Left ventricle myocardium inferior (tissue), 1 donor: ENCODE measurements at places on chromosomes 12 and 14. TPM values are rescaled to one million over a fixed set of nuclear protein-coding genes. Genes with fewer than 3 reads are reported as not detected.
A peak's percentile ranks its signal among the peaks of the same experiment; 100 is the strongest.

Gene CD4
- total RNA-seq = 7.4 TPM

Gene SLC10A1
- not detected for total RNA-seq

Gene KRT73
- total RNA-seq = not detected

DNA sequence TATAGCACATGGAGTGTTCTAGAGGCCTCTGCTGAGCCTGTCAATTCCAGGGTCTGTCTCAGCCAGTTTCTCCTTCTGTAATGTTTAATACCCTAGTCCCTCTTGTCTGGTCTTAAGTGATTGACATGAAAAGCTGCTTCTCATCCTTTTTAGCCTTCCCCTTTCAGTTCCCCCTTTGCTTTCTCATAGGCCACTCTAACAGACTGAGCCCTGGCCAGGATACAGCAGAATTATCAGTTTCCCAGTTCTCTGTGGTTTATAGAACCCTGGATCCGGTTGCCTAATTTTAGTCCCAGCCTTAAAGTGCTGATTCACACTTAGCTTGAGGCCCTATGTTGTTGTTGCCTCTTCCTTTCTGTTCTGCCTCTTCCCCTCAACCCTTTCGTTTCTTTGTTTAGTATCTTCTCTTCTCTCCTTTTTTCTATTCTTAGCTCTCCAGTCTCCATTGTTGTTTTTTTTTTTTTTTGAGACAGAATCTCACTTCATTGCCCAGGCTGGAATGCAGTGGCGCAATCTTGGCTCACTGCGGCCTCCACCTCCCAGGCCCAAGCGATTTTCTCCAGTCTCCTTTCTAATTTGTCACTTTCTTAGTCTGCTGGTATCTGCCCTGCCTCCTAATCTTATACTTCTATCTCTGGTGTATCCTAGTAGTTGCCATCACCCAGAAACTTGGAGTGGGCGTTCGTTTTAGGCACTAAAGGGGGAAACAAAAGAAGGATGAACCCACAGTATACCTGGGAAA is 2.9 kb upstream of the BIN2 start:
- H3K36me3 ChIP-seq = no peaks in the 10 kb centered on the region
- DNase-seq = no peak
- no peak overlapping the region for H3K4me3 ChIP-seq
- H3K27ac ChIP-seq = no peak overlapping the region
- H3K4me1 ChIP-seq = no peaks in the 10 kb centered on the region

GRCh38 chr12:24879644-24880043 is 69.3 kb downstream of the BCAT1 start:
- H3K27ac ChIP-seq = no peak overlapping the region
- no peak overlapping the region for H3K4me3 ChIP-seq
- no peak for DNase-seq
- H3K36me3 ChIP-seq = no peaks in the 10 kb centered on the region
- no peaks in the 10 kb centered on the region for H3K27me3 ChIP-seq

DNA sequence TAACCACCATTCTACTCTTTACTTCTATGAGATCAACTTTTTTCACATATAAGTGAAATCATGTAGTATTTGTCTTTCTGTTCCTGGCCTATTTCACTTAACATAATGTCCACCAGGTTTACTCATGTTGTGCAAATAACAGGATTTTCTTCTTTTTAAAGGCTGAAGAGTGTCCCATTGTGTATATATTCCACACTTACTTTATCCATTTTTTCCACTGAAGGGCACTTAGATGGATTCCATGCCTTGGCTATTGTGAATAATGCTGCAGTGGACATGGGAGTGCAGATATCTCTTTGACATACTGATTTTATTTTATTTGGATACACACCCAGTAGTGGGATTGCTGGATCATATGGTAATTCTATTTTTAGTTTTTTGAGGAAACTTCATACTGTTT is 181.1 kb upstream of the HMGA2 start:
- no peak for DNase-seq
- H3K4me1 ChIP-seq = no peaks in the 10 kb centered on the region
- no peak overlapping the region for H3K4me3 ChIP-seq
- H3K27ac ChIP-seq = no peak overlapping the region
- H3K27me3 ChIP-seq = peaks cover 38% of the 10 kb centered on the region

DNA sequence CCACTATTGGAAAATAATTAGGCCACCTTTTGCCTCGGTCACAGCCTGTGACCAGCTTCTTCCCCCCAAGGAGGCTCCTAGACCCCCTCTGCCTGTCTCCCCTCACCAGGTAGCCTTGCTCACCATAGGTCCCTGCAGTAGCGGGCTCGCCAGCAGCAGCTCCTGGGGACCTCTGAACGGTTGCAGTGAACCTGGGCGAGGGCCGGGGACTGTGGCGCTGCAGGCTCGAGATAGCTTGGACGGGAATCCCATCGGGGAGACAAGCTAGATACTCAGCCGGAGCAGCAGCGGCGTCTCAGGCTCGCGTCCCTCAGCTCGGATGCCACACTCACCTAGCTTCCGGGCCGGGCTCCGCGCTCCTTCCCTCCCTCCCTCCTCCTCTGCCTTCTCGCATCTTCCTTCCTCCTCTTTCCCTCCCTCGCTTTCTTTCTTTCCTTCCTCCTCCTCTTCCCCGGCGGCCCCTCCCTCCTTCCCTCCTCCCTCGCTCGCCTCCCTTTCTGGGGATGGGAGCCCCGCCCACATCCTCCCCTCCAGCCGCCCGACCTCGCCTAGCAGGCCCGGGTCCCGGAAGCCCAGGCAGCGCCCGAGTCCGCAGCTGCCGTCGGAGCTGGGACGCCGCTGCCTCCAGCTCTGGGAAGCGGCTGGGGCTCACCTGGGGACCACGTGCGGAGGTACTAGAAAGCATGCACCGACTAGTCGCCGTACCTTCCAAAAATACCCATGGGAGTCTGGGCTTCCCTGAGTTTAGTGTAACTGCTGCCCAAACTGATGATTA is at the start of gene BMP4:
TSS of gene BMP4 (minus strand) at position 399 of the 775 bp plus-strand sequence. CDS start 4,603 bp downstream, outside the sequence.
- H3K4me1 ChIP-seq = peaks cover 56% of the 10 kb centered on the region
- peak within 1 kb of the TSS; percentile 84 for H3K4me3 ChIP-seq
- peak within 1 kb of the TSS; percentile 95 for H3K27ac ChIP-seq

GRCh38 chr14:39339003-39339402 is 93.2 kb downstream of the FBXO33 start:
- no peak overlapping the region for H3K4me3 ChIP-seq
- no peaks in the 10 kb centered on the region for H3K4me1 ChIP-seq
- DNase-seq = no peak
- no peaks in the 10 kb centered on the region for H3K27me3 ChIP-seq
- H3K36me3 ChIP-seq = peaks cover 52% of the 10 kb centered on the region
- no peak overlapping the region for H3K27ac ChIP-seq

DNA sequence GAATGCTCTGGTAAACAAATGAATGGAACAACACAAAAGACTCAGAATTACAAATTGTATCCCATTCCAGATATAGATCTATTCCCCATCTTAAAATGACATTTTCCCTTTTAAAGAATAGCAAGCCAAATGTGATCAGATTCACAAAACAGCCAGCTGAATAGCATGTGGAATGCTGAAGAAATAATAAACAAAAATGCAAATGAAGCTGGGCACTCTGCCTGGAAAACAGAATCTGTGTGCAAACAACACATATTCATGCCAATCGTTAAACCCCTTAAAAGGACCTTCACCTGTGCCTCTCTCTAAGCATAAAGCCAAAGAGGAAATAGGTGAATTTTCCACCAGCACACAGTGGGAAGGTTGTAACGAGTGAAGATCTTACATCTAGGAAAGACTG is 67.9 kb upstream of the PDZRN4 start:
- no peak overlapping the region for H3K27ac ChIP-seq
- no peaks in the 10 kb centered on the region for H3K4me1 ChIP-seq
- no peaks in the 10 kb centered on the region for H3K36me3 ChIP-seq
- H3K4me3 ChIP-seq = no peak overlapping the region

DNA sequence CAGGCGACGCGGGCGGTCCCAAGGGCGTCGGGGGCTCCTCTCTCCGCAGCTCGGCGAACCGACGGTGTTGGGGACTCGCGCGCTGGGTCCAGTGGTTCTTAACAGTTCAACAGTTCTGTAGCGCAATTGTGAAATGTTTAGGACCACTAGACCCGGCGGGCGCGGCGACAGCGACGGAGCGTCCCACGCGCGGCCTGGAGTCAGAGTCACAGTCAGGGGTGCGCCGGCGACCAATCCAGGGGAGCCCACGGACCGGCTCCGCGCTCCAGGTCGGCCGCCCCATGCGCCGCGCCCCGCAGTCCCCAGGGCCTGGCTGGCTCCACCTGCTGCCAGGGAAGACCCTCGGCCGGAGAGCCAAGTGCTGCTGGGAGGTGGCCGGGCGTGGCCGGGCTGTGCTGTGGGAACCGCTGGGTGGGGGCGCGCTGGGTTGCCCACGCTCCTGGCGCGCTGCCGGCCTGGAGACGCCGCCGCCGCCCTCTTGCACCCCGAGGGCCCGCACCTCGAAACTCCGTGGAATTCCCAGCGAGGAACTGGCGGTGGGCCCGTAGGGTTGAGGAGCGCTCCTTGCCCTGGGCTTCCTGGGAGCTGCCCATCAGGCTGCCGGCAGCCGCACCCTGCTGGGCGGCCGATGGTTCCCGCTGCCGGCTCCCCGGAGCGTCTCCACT is 20.9 kb upstream of the KIF26A start:
- peaks cover 89% of the 10 kb centered on the region for H3K27me3 ChIP-seq
- H3K27ac ChIP-seq = no peak overlapping the region
- H3K4me3 ChIP-seq = peak overlapping the region; percentile 62
- DNase-seq = no peak

- H3K27me3 ChIP-seq = no peaks in the 10 kb centered on the region
- H3K36me3 ChIP-seq = no peaks in the 10 kb centered on the region
- H3K27ac ChIP-seq = no peak overlapping the region
- DNase-seq = no peak
Observed at GRCh38 chr14:71472356-71473340, 459.6 kb upstream of the RGS6 start.

DNA sequence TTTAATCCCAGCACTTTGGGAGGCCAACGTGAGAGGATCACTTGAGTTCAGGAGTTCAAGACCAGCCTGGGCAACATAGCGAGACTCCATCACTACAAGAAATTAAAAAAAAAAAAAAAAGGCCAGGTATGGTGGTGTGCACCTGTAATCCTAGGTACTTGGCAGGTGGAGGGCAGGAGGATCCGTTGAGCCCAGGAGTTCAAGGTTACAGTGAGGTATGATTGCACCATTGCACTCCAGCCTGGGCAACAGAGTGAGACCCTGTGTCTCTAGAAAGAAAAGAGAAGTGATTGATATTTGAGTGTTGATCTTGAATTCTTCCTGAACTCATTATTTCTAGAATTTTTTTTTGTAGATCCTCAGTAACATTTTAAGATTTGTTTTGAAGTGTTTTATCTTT is 59.4 kb downstream of the ADIPOR2 start:
- H3K4me3 ChIP-seq = no peak overlapping the region
- H3K27me3 ChIP-seq = no peaks in the 10 kb centered on the region
- peaks cover 13% of the 10 kb centered on the region for H3K4me1 ChIP-seq
- no peak for DNase-seq

DNA sequence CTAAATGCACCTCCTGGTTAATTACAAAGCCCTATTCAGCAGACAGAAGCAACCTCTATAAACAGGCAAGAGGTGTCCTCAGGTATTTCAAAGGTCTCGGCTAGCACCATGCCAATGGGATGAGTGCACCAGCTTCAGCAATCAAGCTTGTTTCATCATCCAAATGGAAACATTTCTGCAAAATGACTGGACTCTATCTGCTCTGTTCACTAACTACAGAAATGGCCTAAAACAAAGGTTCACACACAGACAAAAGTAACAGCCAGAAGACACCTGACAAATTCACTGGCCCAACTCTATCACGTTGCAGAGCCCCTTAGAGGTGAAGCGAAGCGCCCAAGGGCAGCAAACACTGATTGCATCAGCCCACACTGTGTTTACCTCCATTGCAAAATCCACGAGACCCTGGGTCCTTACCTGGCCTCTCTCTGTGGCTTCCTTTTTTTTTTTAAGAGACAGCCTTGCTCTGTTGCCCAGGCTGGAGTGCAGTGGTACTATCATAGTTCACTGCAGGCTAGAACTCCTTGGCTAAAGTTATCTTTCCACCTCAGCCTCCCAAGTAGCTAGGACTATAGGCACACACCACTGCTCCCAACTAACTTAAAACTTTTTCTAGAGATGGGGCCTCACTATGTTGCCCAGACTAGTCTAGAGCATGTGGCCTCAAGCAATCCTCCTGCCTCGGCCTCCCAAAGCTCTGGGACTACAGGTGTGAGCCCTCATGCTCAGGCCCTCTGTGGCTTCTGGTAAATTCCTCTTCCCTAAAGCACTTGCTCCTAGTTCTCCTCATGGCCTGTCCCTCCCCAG is 8.5 kb upstream of the SYNE3 start:
- H3K4me3 ChIP-seq = no peak overlapping the region
- no peaks in the 10 kb centered on the region for H3K27me3 ChIP-seq
- H3K27ac ChIP-seq = peak overlapping the region; percentile 76
- no peak for DNase-seq

DNA sequence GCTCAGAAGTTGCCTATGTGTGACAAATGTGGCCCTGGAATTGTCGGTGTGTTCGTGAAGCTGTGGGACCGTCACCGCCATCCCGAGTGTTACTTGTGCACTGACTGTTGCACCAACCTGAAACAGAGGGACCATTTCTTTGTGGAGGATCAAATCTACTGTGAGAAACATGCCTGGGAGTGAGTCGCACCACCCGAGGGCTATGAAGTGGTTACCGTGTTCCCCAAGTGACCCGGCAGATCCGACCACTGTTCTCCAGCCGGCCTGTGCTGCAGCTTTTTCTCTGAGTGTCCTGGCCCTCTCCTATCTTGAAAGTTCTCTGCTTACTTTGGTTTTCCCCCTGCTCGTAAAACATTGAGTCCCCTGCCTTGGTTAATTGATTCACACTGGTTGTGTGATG is 65.3 kb downstream of the VCPKMT start:
- no peak overlapping the region for H3K4me3 ChIP-seq
- no peaks in the 10 kb centered on the region for H3K36me3 ChIP-seq
- no peak for DNase-seq
- peaks cover 23% of the 10 kb centered on the region for H3K4me1 ChIP-seq
- no peaks in the 10 kb centered on the region for H3K27me3 ChIP-seq

GRCh38 chr12:98771811-98772752 is 127.0 kb downstream of the APAF1 start:
- no peaks in the 10 kb centered on the region for H3K36me3 ChIP-seq
- H3K4me1 ChIP-seq = no peaks in the 10 kb centered on the region
- no peak overlapping the region for H3K4me3 ChIP-seq
- no peak overlapping the region for H3K27ac ChIP-seq
- no peak for DNase-seq

GRCh38 chr14:77181603-77182437 is at the start of gene TMEM63C:
TSS of gene TMEM63C (plus strand) at chr14:77181798. CDS start at chr14:77218814, 37,016 bp downstream.
- DNase-seq = no peak
- H3K4me1 ChIP-seq = peaks cover 13% of the 10 kb centered on the region
- no peak within 1 kb of the TSS for H3K27ac ChIP-seq
- H3K4me3 ChIP-seq = peak within 1 kb of the TSS; percentile 55

DNA sequence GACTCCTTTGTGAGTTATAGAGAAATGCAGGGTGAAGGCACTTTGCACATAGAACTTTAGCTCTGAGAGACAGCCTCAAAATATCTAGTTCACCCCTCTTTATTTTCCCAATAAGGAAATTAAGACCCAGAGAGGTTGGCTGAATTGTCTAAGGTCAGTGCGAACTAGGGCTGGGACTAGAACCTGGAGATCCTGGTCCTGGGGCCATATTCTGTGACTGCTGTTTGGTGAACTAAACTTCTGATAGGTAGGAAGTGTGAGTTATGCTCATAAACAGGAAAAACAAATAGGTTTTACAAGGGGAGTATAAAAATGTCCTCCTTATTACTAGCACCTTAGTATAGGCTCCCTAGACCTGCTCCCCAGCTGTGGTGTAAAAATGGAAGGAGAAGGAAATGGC is 53.9 kb downstream of the DAD1 start:
- DNase-seq = no peak
- peaks cover 48% of the 10 kb centered on the region for H3K4me1 ChIP-seq
- no peak overlapping the region for H3K27ac ChIP-seq
- H3K36me3 ChIP-seq = no peaks in the 10 kb centered on the region

- H3K4me3 ChIP-seq = no peak overlapping the region
- no peak overlapping the region for H3K27ac ChIP-seq
- H3K4me1 ChIP-seq = no peaks in the 10 kb centered on the region
- H3K36me3 ChIP-seq = no peaks in the 10 kb centered on the region
- DNase-seq = no peak
Observed at GRCh38 chr14:72165229-72165698, 233.0 kb downstream of the RGS6 start.
